IPS-NIHi11 (cell line): ENCODE measurements at places on chromosomes 1 and 21.

DNA sequence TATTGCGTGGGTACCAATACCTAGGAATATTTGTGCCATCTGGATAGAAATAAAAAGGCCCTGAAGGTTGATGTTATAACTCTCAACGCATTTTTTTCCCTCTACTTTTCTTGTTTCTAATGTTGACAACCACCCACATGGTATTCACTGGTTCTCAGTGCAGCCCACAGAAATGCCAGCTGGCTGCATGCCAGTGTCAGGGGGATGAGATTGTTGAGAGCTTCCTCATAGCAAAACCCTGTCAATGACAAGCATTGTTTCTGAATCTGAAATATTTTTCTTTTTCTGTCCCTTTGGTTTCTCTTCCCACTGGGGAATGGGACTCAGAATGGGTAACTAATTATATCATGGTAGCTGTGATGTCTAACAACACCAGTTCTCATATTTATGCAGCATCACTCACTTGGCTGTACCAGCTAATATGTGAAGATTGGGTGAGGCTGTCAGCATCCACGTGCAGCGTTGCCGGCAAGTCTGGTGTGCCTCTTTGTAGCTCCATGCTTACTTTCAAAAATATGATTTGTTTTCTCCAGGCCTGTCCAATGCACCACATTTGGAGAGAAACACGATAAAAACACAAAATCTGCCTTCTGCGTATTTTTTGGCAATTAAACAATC lies 284.6 kb downstream of the PTBP2 start:
- no peak for DNase-seq

DNA sequence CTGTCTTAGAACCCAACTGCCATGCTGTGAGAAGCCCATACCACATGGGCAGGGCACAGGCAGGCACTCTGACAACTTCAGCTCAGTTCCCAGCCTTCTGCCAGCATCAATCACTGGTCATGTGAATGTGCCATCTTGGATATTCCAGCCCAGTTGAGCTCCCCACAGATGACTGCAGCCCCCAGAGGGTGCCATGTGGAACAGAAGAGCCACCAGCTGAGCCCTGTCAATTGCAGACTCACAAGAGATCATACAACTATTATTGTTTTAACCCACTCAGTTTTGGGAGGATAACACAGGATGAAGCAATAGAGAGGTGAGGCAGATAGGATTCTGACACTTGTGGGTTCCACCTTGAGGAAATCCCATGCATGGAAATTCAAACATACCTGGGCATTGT lies 78.4 kb upstream of the ZBTB40 start:
- DNase-seq, result no peak

DNA sequence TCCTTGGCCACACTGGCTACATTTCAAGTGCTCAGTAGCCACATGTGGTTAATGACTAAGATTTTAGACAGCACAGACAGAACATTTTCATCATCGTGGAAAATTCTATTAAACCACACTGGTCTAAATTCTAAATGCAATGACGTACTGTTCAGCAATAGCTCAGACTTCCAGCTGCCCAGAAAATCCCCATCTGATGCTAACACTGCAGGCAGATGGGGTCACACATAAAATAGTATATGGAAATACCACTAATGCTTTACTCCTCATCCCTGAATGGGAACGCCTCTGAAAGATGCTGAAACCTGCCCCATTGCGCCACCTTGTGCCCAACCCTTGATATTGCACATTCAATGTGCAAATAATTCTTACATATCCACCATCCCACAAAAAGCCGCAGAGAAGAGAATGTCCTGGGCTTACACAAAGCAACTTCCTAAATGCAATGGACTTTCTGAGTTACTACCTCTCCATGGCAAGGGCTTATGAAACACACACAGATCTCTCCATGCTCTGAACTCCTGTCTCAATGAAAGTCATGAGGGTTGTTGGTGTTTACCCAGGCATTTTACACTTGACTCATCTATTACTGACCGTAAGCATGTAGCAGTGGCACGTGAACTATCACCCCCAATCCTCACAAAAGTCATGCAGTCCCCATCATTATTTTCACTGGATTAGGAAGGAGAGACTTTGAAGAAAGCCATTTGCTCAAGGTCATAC lies 20.3 kb upstream of the SLC5A9 start:
- peak; percentile 62 for DNase-seq

- no peak for DNase-seq
These were observed 1.4 kb downstream of the EIF4G3 start for GRCh38 chr1:21175324-21175669.

DNA sequence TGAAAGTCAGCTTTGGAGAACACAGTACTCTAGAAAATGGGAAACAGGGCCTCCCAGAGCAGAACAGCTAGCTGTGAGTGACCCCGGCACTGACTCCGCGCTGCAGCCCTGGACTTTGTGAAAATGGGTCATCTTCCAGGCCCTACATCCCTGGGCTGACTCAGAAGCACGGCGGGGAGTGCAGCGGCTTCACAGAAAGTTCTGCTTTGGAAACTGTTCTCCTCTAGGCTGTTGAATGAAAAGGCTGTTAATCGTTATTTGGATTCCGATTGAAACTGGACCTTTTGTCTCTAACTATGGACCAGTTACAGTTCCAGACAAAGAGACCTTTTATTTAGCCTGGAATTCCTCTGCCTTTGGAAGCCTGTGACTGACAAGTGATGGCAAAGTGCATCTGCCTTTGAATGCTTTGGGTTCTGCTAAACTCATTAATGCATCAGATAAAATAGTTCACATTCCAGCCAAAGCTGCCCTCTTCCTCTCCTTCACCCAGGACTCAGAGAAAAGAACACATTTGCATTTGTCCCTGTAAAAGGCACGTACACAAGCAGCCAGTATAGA lies 144.9 kb upstream of the HOOK1 start:
- peak; percentile 35 for DNase-seq

GRCh38 chr21:37696936-37697335 lies 219.3 kb downstream of the KCNJ6 start:
- no peak for DNase-seq

GRCh38 chr1:42259059-42259738 lies 75.8 kb downstream of the FOXJ3 start:
- no peak for DNase-seq
